Memory B cell (primary cell): ENCODE measurements at places on chromosomes 16 and 17.

DNA sequence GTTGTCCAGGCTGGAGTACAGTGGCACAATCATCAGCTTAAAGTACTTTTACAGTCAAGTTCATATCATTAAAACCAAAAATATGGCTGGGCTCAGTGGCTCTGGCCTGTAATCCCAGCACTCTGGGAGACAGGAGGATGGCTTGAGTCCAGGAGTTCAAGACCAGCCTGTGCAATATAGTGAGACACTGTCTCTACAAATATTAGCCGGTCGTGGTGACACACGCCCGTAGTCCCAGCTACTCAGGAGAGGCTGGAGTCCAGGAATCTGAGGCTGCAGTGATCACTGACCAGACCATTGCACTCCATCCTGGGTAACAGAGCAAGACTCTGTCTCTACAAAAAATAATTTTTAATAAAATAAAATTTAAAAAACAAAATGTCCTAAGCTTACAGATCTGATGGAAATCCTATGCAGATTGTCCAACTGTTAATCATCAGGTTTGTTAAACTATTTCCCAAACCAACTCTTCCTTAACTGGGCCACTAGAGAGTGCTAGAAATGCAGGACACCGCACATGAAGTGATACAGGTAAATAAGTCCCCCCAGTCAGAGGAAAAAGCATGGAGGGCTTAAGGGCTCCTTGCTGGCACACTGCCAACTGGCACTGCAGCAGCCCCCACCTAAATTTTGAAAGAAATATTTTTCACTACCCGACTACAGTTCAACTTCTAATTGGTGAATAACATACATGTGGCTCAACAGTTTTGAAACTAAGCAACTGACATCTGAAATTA lies 2.8 kb downstream of the USP22 start:
- no peak for DNase-seq

DNA sequence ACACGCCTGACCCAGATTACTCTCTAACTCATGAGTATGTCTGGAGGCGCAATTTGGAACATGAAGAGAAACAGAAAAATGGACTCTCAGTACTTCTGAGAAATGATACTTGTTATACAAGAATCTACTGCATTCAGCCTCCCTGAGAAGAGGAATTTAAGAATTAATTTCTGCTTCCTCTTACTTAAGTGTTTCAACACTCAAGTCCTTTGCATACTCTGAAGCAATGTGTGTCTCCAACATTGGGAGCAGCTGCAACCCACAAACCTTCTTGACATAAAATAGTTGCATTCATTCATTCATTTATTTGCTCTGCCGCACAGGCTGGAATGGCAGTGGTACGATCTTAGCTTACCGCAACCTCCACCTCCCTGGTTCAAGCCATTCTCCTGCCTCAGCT lies 199.8 kb downstream of the NPIPA7 start:
- no peak for DNase-seq

GRCh38 chr17:10013365-10014112 lies 108.5 kb upstream of the RCVRN start:
- DNase-seq, result no peak

DNA sequence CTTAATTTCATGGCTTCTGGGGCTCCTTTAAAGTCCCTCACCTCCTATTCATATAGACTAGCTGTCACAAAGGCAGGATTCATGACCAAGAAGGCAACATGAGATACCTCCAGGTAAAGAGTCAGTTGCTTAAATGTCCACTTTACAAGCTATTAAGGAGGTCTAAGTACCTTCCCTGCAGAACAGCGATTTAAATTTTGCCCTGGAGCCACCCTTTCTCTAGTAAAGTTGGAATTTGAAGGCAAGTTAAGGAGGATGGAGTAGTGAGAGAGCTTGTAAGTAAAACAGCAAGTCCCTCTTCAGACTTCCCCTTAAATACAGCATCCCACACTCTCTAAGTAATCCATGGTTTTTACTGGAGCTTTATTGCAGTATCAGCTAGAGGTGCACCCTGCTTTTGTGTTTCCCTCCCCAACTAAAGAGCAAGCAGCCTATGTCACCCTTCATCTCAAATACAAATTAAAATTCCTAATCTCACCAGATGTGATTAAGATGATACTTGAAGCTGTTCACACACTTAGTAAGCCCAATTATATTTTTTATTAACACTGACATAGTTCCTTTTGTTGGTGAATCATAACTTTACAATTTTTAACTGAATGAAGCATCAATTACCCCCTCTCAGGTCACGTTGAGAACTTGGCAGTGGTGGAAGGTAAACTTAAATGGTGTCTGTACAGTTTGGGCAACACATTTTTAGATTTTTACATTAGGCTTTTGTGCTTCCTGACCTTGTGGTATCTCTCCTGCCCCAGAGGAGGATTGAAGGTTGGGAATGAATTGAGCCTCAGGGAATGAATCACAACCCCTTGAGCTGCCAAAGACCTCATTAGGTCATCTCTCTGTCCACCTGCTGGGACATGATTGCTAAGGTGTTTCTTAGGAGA lies 108.9 kb downstream of the TANGO6 start:
- DNase-seq, result no peak

DNA sequence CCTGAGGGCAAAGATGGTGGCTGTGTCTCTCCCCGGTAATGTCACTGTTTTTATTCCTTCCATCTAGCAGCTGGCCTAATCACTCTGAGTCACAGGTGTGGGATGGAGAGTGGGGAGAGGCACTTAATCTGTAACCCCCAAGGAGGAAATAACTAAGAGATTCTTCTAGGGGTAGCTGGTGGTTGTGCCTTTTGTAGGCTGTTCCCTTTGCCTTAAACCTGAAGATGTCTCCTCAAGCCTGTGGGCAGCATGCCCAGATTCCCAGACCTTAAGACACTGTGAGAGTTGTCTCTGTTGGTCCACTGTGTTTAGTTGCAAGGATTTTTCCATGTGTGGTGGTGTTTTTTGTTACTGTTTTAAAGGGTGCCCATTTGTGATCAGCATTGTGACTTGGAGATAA lies 5.5 kb upstream of the RAPGEFL1 start:
- no peak for DNase-seq

DNA sequence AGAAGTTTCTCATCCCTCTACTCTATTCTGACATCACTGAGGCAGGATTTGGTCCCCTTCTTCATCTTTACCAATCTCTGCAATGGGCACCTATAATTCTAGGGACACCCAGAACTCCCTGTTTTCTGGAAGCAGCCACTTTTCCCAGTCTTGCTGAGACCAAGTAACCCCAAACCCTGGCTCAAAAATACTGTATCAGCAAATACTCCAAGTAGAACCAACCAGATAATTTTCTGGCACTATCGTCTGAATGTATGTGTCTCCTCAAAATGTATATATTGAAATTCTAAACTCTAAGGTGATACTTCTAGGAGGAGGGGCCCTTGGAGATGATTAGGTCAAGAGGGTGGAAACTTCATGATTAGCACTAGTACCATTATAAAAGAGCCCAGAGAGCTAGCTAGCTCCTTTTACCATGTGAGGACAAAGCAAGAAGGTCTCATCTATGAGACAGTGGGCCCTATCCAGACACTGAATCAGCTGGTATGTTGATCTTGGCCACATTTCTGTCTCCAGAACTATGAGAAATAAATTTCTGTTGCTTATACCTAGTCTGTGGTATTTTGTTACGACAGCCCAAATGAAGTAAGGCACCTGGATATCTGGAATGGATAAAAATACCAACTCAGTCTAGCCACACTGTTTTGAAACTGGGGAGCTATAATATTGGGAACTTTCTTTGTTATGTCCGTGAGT lies 464.4 kb downstream of the CDH11 start:
- no peak for DNase-seq

DNA sequence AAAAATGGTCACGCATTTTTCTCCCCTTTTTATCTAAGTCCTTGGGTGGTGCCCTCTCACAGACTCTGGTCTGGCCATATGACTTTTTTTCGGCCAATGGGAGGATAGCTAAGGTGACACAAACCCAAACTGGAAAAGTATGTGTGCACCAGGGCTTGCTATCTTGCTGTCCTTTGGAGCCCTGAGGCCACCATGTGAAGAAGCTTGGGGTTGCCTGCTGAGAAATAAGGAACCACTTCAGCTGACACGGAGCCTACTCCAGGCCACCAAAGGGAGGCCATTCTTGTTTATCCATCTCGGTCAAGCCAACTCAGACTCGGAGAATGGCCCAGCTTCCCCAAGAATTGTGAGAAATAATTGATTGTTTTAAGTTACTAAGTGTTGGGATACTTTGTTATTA lies 111.4 kb upstream of the ZFHX3 start:
- DNase-seq, result no peak

- no peak for DNase-seq
These were observed 142.2 kb upstream of the GSE1 start for GRCh38 chr16:85470873-85471272.

DNA sequence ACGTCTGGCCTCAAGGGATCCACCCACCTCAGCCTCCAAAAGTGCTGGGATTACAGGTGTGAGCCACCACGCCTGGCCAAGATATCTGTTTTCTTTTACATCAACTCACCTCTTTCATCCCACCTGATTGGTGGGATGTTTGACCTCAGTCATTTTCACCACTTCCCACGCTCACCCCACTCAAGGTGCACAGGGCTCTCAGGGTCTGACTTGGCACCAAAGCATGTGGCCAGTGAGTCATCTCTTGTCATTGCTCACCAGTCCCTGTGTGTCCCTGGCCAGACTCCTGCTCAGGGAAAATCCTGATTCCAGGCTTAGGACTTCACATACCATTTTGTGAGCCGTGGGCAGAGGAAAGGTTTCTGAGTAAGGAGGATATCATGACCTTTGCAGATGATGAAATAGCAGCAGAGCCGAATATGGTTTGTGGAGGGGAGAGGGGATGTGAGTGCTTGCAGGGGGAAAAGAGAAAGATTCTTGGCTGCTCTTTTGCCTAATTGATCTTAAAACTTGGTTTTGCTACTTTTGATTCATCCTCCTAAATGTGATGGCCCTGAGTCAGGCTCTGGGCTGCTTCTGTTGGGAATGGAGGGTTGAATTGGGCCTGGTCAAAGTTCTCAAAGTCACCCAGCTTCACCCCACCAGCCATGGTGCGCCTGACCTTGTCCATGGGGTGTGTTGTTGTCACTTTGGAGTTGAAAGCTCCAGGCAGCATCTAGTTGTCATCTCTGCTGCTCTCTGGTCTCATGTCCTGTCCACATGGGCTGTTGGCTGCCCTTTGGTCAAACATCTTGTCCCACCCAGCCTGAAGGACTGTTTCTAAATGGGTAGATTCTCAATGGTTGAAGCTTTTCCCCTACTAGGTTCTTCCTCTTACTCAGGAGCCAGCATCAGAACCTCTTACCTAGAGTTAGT lies 6.0 kb upstream of the KCNH6 start:
- no peak for DNase-seq

- DNase-seq, result no peak
These were observed 265.2 kb downstream of the XYLT1 start for GRCh38 chr16:17205279-17206211.

GRCh38 chr17:72185564-72185963 lies 64.7 kb downstream of the SOX9 start:
- DNase-seq, result no peak

DNA sequence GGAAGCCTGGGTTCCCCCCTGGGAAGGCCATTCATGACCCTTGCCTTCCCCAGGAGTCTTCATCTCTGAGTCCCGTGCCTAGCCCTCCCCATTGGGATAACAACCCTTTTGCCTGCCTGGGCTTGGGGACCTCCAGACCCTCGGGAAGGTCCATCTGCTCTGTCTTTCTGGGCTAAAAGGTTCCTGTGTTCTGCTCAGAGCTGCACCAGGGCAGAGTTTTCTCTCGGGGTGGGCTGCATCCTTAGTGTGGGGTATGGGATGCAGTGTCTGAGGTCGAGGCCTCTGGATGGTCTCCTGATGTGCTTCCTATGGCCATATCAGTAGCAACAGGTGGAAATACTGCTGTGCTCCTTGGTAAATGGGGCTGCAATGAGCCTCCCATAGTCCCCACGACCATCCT lies 22.9 kb upstream of the PLLP start:
- DNase-seq, result no peak

GRCh38 chr16:72864130-72864833 lies 183.6 kb downstream of the ZFHX3 start:
- no peak for DNase-seq

GRCh38 chr16:67733734-67734470 lies 14.8 kb upstream of the GFOD2 start:
- no peak for DNase-seq

DNA sequence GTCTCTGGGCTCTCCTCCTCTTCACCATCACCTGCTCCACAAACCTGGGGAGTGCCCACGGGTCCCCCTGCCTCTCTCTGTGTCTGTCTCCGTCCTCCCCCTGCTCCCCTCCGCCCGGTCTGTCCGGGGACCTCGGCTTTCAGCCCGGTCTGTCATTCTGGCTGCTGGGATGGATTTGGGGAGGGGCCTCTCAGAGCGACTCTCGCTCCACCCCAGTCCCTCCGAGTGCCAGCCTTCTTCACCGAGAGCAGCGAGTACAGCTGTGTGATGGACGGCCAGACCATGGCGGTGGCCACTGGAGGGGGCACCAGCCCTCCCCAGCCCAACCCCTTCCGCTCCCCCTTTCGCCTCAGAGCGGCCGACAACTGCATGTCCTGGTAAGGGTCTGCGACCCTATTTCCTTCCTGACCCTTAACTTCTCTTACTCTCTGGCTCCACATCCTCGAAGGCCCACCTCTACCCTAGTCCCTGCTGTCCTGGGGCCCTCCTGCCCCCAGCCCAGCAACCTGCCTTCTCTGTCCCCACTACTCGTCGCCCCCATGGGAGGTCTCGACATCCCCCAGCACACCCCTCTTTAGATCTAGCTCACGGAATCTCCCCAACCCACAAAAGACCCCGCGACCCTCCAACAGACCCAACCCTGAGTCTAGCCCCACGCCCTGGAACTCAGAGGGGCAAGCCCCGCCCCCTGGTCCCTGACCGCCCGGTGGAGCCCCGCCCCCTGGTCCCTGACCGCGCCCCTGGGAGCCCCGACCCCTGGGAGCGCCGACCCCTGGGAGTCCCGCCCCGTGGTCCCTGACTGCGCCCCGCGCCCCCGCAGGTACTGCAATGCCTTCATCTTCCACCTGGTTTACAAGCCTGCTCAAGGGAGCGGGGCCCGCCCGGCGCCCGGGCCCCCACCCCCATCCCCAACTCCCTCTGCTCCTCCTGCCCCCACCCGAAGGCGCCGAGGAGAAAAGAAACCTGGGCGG lies 5.6 kb upstream of the CXCL16 start:
- DNase-seq, result no peak

DNA sequence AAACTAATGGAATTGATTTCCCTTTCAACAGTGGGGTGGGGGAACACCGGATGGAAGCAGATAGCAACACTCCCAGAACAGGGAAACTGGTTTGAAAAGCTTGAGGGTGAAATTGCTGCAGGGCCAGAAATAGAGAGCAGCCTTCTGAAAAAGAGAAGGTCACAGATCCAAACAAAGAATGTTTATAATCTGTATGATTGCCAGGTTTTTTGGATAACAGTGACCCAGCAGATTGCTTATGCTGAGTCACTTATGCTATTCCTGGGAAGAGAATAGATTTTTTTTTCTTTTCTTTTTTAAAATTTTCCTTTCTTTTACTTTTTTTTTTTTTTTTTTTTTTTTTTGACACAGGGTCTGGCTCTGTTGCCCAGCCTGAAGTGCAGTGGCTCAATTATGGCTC lies 641.3 kb downstream of the KCNJ2 start:
- DNase-seq, result no peak

GRCh38 chr16:88298833-88299745 lies 83.7 kb upstream of the ZNF469 start:
- DNase-seq, result no peak

- no peak for DNase-seq
These were observed 147.7 kb upstream of the WSCD1 start for GRCh38 chr17:5922476-5922875.
